ENCODE measurements at places on chromosomes 12 and 14.

DNA sequence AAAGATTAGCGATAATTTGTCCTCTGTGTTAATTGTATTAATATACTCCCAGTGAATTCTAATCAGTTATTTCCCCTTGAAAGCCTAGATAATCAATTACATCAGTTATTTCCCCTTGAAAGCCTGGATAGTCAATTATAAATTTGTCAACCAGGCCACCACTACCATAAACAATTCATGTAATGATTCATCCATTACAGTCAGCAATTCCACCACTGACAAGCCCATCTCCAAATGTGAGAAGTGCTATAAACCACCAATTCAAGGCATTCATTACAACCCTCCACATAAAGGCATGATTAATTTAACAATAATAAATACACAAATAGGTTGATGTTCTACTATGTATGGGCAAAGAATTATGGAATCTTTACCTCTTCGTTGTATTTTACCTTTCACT, 40.9 kb downstream of the INTS13 start:
- no peak for DNase-seq

- DNase-seq, result no peak
Observed at GRCh38 chr12:32828120-32828519, 68.5 kb downstream of the PKP2 start.

- DNase-seq, result no peak
Observed at GRCh38 chr14:100871234-100872186, 32.0 kb downstream of the RTL1 start.

GRCh38 chr14:104978746-104979691, 845 bp upstream of the AHNAK2 start:
- DNase-seq, result no peak

DNA sequence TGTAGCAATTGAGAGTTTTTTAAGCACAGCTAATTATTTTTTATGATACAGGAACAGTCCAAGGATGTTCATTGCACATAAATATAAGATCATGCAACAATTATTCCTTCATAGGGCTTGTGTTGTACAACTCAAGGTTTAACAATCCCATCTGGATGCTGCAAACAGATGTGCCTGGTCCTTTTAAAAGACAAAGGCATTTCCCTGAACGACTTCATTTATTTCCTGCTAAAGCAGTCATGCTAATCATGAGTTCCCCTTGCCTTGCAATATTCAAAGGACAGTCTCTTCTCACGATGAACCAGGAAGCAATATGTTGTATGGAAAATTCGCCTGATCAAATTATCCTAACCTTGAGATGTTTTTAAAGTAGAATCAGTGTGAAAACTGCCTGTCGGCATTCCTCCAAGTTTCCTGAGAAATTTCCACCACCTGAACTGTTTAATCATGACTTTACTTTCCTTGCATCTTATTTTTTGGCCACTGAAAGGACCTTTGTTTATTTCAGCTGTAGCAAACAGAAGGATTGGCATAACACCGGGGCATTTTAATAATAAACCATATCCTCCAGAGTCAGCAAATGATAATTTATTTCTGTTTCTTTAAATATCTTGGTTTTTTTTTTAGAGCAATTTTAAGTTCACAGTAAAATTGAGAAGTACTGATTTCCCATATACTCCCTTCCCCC, 33.9 kb upstream of the TSPAN8 start:
- DNase-seq, result no peak

- DNase-seq, result no peak
Observed at GRCh38 chr14:73739899-73740617, 25.9 kb upstream of the PNMA1 start.

- no peak for DNase-seq
Observed at GRCh38 chr12:96375841-96376604, 24.2 kb downstream of the CDK17 start.

DNA sequence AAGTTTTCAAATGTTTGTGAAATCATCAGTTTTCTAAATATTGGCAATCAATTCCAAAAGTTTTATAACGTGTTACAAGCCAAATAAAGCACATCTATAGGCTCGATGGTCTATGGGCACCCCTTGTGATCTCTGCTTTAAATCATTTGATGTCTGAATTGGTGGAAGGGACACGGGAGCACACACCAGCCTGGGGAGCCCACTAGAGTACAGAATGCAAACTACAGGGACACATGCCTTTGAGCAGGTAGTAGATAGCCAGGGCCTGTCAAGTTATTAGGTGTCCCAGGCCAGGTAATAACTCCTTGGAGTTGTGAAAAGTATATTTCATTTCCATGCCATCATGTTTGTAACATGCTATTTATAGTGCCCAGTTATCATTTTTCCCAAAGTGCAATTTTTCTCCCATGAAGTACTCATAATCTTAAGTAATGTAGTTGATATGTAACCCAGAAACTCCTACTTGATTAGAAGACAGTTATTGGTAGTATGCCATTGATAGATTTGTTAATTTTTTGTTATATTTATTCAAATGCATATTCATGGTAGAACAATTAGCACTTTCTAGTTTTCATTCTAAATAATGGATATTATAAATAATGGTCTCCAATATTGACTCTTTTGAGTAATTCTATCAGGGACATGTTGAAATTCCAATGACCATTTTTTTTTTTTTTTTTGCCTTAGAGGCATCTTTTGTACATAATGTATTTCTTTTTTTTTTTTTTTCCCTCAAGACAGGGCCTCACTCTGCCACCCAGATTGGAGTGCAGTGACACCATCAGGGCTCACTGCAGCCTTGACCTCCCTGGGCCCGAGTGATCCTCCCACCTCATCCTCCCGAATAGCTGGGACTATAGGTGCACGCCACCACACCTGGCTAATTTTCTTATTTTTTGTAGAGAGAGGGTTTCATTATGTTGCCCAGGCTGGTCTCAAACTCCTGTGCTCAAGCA, 96.9 kb upstream of the FGD4 start:
- DNase-seq, result no peak
